ENCODE measurements at places on chromosomes 16 and 17.

GRCh38 chr16:89324056-89325010 is 106.8 kb downstream of the ZNF778 start:
- DNase-seq, result no peak

DNA sequence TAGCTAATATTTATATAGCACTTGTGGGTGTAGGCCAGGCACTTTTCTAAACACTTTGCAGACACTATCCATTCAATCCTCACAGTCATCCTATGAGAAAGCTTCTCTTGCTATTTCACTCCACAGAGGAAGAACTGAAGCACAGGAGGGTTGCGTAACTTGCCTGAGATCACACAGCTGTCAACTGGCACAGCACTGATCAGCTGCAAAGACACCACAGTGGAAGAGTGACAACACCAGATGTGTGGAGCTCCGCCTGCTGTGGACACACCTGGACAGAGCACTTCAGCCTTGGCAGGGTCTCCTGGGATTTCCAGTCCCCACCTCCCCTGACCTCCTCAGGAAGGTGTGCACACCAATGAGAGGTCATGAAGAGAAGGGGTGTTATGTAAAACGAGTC is 13.3 kb upstream of the CNEP1R1 start:
- DNase-seq, result no peak

DNA sequence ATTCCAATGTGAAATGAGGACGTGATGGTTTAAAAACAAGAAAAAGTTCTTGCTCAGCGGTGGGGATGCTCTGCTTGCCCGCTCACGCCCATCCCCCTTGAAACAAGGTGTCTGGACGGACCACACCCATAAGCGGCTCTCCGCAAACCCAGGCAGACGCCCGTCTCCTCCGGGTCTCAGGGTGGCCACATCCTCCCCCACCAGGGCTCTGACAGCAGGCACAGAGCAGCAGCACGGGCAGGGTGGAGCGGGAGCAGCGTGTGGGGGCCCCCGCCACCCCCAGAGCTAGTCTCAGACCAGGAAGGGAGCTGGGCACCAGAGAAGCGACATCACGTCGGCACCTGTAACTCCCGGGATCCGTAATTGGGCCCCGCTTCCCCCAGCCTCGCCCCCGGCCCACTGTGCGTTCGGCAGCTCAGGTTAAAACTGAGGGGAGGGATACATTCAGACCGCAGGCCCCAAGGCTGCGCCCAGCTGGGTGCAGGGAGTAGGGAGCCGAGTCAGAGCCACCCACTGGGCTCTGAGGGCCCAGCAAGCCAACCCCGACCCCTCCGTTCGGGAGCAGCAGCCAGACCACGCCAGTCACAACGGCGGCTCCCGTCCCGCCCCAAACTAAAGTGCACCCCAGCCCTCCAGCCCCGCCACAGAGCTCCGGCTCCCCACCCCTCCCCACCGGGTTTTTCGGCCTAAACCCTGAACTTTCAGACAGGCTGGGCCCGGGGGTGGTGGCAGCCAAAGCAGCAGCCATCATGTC is 22.0 kb downstream of the CLUH start:
- DNase-seq, result no peak

DNA sequence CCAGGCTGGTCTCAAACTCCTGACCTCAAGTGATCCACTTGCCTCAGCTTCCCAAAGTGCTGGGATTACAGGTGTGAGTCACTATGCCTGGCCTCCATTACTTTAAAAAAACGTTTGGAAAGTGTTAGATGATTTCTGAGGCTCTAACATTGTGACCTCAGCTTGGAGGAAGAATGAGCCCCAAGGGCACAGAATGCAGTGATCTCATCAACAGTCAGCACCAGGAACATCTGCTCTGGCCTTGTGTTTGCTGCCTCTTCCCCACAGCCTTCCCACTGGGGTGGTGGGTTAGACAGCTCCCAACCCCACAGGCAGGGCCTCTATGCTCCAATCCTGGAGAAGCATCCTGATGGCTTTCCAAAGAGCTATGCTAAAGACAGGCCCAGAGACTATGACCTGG is 37.7 kb upstream of the SREBF1 start:
- no peak for DNase-seq

DNA sequence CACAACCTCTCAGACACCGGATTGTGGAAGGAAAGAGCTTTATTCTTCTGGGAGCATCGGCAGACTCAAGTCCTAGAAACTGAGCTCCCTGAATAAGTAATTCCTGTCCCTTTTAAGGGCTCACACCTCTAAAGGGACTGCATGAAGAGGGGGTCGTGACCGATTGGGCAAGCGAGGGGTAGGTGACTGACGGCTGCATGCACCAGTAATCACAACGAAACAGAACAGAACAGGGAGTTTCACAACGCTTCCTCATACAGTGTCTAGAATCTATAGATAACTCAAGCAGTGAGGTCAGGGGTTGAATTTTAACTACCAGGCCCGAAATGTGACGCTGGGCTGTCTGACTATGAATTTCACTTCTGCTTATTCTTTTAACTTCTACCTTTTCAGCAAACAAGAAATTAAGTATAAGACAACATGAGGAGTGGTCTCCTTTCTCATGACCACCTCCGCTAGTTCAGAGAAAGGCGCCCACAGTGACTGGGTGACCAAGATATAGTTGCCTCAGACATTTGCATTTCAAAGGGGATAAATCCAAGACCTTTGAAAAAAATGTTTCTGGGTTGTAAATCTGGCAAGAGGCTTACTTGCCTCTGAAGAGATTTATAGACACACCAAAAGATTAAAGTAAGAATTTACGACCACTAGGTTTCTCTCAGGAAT is 88.4 kb upstream of the ATF7IP2 start:
- DNase-seq, result no peak

GRCh38 chr17:40323391-40324381 is 14.7 kb downstream of the RARA start:
- no peak for DNase-seq

GRCh38 chr17:81242421-81243332 is 3.6 kb downstream of the NDUFAF8 start:
- DNase-seq, result no peak

DNA sequence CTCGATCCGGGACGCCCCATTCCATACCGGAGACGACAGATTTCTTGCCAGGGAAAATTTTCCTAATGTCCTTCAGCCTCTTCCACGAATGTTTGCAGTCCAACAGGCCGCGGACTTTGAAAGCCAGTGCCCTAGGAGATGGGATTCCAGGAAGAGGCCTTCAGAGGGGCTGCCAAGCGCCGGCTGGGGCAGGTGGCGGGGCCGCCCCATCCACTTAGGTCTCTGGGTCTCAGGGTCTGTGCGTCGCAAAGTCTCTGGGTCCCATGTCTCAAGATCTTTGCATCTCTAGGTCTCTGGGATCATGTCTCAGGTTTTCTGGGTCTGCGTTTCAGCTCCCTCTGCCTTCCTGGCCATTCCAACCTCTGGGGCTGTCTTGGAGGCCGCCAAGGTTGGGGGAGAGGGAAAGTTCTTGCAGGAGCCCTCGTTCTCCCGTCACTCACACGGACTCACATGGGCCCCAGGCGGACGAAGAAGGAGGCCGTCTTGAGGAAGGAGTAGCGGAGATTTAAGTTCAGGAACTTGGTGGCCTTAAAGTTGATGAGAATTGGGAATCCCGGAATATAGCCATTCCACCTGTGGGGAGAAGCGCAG is 7.2 kb downstream of the ALOX12B start:
- DNase-seq, result no peak

DNA sequence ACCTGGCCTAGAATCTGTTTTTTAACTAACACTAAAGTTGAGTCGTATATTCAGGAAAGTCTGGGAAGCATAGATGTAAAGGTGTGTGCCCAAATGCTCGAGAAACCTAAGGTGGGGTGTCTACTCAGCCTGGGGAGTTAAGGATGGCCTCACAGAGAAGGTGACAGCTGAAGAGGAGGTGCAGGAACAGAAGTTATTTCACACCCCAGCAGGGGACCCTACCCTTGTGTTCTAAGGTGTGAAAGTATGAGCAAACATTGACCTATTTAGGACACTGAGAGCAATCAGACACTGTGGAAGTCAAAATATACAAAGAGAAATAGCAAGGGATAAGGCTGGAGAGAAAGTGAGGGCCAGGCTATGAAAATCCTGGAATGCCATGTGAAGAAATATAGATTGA is 49.0 kb upstream of the DHX40 start:
- DNase-seq, result no peak

DNA sequence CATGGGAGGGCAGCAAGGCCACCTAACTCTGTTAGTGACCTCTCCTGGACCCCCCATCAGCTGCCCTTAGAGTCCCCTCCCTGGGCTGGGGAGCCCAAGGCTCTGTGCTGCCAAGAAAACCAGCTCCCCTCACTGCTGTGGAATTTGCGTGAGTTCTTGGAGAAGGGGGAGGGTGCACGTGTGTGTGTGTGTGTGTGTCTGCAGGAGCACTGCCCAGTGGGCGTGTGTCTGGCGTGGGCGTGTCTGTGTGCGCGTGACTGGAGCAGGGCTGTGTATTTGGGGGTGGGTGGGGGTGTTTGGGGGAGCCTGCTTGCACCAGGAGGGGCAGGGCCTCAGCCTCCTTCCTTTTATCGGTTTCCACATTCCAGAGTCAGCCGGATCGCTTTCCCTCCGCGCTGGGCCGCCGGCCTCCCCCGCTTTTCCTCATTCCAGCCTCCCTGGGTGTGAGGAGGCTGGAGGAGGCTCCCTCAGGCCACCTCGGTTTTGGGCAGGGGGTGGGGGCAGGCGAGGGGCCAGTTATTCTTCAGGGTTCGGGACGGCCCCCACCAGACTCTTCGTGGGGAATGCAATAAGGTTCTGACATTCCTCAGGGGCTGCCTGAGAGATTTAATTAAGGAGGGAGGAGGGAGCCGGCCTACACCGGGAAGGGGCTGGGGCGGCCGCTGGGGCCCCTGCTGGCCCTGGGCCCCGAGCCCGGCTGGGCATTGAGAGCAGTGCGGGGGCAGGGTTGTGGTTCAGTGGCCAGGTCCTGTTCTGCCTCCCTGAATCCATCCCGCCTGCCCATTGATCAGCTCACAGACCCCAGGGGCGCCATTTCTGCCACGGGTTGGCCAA is 2.5 kb downstream of the VASN start:
- DNase-seq, result no peak
